ENCODE measurements at places on chromosomes 16 and 17. TPM values are rescaled to one million over a fixed set of nuclear protein-coding genes. Genes with fewer than 3 reads are reported as not detected.

Gene PPP1R1B
- polyA plus RNA-seq: 4.5 TPM

Gene OR1A1
- polyA plus RNA-seq: 0.06 TPM

DNA sequence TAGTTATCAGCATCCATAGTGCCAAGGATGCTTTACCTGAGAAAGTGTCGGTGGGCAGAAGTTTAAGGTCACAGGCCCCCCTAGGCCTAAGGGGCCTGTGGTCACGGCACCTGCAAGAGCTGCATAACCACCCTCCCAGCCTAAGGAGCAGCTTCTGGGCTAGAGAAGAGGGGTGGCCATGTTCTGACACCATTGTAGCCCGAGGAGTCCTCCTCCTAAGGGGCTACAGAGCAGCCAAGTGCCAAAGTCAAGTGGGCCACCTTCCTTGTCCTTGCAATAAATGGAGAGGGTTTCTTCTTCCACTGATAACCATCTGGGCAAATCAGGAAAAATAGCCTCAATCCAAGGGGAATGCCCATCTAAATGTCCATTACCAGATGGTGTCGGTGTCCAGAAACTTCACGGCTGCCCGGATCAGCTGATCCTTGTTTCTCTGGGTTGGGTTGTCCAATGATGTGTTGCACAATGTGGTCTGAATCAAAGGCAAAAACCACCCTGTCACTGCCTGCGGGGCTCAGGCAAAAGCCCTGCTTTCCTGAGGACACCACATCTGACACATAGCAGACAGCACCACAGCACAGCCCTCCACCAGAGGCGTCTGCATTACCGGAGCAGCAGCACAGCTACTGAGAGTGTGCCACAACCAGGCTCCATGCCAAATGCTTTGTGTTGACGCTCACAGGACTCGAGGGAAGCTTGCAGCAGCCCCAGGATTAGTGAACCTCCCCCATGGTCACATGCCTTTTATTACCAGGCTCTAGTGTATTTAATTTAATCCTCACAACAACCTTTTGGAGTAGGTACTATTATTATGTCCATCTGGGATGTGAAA lies 12.8 kb downstream of the ATPAF2 start:
- DNase-seq: no peak

Gene SPAG7
- polyA plus RNA-seq: 92.0 TPM

GRCh38 chr16:85123891-85124635 lies 11.8 kb upstream of the CIBAR2 start:
- peak; percentile 73 for DNase-seq

- no peak for DNase-seq
These were observed 66.9 kb downstream of the CYTH1 start for GRCh38 chr17:78715000-78715771.

Gene MYCBPAP
- 1.0 TPM for polyA plus RNA-seq

DNA sequence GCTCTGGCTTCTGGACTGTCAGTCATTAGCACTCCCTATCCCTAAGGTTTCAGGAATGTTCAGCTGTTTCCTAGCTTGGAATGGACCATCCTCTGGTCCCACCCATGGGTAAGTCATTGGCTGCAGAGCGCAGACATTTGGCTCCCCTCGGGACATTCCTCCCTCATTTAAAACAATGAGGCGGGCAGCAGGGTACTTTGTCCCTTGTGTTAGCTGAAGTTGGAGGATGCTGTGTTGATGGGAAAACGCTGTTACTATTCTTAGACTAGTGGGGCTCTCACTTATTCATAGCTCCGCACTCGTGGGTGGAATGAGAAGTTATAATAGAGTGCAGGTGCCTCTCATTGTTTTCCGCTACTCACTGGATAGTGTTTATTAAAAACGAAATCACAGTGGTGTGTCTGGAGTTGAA lies 673.8 kb downstream of the WWOX start:
- no peak for DNase-seq

- DNase-seq: no peak
These were observed 30.1 kb downstream of the CD300LF start for GRCh38 chr17:74682471-74683190.

GRCh38 chr16:55275869-55276268 lies 48.1 kb upstream of the IRX6 start:
- DNase-seq: no peak

DNA sequence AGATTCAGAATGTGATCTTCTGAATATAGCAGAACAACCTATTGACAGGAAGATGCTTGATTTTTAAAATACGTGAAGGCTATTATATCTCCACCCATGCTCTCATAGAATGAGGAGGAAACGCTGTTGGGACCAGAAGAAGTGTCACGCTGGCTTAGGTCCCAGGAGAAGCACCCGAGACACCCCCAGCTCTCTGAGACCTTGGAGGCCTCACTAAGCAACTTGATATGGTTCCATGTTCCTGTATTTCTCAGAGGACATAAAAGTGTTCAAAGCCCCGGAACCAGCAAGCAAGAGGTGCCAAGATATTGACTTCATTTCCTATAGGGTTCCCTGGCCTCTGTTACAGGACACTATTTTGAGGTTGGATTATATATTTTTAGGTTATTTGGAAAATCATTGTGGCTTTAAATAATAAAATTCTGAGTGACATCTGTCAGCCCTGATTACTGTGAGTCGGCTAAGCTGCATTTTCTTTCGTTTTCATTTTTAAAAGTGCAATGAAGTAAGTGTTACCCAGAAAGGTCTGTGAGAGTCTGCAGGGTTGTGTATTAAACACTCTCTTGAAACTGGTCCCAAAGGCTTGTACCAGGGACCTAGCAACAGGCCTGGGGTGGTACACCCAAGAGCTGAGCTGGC lies 400.0 kb downstream of the SOX9 start:
- DNase-seq: no peak

Gene TRIM72
- 98.3 TPM for polyA plus RNA-seq

GRCh38 chr17:39687546-39688474 lies at the start of gene PGAP3:
TSS of gene PGAP3 (minus strand) at chr17:39688057. CDS start at chr17:39688014, 43 bp downstream.
- peak; percentile 91 for DNase-seq

DNA sequence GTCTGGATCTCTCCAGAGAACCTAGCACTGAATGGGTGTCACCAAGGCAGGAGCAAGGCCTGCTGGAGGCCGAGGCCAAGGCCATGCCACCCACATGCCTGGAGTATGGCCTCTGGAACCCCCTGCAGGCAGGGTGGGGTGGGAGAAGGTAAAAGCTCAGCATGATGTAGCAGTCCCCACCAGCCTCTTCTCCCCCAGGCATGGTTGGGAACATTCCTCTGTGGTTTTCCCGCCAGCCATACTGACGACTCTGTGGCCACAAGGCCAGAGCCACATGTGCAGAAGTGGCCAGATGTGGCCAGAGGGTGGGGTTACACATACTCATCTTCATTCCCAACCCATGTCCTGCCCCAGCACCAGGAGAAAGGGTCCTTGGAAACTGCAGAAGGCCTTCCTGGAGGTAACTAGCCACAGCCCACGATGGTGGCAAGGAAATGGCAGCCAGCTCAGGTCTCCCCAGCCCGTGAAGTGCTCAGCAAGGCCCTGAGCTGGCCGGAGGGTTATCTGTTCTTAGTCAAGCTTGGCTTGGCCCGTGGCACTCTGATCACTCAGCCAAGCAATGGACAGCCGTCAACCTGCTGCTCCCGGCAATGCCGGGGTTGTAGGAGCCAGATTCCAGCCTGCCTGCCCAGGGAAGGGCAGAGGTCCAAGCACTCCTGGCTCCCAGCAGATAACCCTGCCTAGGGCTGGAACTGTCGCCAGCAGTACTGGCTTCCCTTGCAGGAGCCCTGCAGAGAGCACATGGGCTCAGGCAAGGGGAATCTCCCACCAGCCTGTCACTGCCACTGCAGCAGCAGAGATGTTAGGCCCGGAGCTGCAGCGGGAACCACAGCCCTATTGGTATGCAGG lies 26.1 kb downstream of the HDAC5 start:
- no peak for DNase-seq

DNA sequence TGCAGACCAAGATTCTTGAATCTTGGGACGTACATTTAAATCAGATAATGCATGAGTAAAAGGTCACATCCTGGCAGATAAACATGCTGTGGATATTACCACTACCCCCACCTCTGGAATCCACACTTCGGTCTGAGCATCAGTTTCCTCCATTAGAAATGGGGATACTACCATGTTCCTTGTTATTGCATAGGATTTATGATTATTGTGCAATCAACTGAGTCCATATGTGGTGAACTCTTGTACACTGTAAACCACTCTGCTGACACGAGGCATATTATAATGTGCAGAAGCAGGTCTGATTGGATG lies 108.7 kb downstream of the VAT1L start:
- DNase-seq: no peak

DNA sequence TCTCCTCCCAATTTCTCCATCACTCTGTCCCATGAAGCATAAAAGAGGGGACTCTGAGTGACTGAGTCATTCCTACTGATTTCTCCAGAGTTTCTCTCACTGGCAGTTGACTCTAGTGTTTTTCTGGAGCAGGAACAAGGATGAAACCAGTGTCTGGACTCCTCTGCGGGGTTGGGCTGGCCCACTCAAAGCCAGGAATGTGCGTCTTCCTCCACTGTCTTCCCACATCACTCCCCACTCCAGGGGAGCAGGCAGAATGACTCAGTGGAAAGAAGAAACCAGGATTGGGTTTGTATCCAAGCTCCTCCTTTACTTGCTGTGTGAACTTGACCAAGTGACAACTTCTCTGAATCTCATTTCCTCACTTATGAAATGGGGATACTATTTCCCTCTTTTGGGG lies 497.5 kb upstream of the SALL1 start:
- DNase-seq: no peak

DNA sequence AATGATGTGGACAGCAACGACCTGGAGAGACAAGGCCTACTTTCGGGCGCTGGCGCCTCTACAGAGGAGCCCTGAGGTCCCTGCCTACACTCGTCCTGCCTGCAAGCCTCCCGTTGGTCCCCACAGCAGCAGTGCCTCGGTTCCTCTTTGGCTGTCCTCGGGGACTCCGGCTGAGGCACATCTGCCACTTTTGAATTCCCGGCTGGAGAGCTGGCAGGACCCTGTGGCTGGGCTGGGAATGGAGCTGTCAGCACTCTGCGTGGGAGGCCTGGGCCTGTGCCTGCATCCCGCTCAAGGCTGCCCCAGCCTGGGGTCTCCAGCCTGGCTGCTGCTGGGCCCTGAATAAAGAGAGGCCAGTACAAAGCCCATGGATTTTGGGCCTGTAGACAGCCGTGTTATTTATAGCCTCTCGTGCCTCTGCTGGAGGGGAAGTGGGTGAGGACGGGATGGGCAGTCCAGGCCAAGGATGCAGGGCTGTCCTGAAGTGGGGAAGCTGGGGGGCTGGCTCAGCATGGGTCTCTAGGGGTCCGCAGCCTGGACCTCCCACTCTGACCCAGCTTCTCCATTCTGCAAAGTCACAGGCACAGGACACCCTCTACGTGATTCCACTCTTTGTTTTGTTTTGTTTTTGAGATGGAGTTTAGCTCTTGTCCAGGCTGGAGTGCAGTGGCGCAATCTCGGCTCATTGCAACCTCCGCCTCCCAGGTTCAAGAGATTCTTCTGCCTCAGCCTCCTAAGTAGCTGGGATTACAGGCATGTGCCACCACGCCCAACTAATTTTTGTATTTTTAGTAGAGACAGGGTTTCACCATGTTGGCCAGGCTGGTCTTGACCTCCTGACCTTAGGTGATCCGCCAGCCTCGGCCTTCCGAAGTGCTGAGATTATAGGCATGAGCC lies 10.6 kb upstream of the SPNS2 start:
- no peak for DNase-seq

Gene NPIPA5
- 14.3 TPM for polyA plus RNA-seq

- peak; percentile 71 for DNase-seq
These were observed 92.1 kb upstream of the ZNF750 start for GRCh38 chr17:82931699-82932517.

DNA sequence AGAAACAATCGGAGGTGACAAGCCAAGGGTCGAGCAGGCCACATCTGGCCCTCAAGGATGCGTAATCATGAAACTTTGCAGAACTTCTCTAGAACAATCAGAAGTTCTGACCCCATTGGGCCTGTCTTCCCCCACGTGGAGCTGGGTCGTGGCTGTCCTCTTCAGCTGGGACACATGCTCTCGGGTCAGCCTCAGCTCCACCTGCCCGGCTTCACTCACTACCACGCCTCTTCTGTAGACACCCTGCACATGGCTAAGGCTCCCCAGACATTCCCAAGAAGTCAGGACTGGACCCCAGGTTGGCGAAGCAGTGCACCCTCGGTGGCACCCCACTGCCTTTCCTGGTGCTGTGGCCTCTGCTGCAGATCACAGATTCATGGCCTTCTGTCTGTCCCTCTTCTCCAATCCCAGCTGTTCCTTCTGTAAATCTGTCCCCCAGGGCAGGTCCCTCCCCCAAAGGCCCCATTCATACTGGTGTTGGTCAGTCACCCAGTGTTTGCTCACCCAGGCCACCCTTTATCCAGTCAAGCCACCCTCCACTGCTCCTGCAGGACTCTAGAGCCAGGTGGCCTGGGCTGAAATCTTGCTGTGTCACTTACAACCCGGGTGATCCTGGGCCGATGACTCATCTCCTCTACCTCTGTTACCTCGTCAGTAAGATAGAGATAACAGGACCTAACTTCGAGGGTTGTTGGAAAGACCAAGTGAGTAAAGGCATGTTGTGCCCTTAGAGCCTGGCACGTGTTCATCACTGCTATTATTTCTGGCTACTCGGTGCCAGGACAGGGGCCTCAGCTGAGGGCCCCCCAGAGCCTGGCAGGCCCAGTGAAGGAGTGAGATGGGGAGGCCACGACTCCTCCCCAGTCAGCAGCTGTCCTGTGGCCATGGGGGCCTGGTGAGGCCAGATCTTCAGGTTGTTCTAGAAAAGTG lies 1.4 kb upstream of the SLC5A11 start:
- DNase-seq: no peak

- DNase-seq: no peak
These were observed 55.9 kb downstream of the OMG start for GRCh38 chr17:31241116-31241515.

- no peak for DNase-seq
These were observed 43.6 kb downstream of the SMG6 start for GRCh38 chr17:2259769-2260536.

Gene IL4R
- polyA plus RNA-seq: 12.1 TPM

Gene SLC6A2
- 1.7 TPM for polyA plus RNA-seq

Gene TMC8
- 3.7 TPM for polyA plus RNA-seq

DNA sequence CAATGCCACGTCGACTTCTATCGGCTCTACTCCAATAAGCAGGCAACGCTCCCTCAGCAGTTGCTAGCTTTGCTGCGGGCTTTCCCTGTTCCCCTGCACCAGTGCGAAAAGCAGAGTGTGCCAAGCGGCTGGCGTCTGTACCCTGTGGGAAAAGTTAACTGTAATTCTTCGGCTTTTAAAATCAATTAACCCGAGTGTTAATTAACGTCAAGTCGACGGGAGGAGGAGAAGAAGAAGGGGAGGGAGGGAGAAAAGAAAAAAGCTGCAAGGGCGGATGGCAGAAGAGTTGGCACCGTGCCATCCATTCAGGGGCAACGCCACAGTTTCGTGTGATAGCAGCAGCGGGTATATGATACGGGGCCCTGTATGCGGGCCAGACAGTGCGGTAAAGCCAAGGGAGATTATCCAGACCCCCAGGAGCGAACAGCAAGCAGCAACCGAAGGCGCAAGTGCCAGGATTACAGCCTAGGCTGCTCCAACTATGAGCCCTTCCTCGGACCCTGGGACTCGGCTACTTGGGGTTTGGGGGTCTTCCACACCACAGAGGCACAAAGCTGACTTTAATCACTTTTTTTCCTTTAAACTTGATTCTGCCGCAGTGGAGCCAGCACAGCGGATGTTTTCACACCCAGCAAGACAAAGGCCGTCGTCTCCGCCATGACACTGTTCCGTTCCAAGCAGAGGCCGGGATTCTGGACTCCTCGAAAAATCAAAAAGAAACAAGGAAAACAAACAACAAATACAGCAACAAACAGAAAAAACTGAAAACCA lies 253.8 kb upstream of the PMFBP1 start:
- no peak for DNase-seq

- no peak for DNase-seq
These were observed 1.1 kb upstream of the ADGRG1 start for GRCh38 chr16:57627184-57627871.

Gene HOXB7
- 3.0 TPM for polyA plus RNA-seq
